ENCODE measurements at places on chromosomes 11 and 22.

DNA sequence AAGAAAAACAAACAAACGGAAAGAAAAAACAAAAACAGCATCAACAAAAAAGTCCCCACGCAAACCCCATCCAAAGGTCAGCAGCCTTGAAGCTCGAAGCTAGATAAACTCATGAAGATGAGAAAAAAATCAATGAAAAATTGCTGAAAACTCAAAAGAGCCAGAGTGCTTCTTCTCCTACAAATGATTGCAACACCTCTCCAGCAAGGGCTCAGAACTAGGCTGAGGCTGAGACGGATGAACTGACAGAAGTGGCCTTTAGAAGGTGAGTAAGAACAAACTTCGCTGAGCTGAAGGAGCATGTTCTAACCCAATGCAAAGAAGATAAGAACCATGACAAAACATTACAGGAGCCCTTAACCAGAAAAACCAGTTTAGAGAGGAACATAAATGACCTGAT lies 18.4 kb upstream of the FTH1 start:
- no peak for DNase-seq

DNA sequence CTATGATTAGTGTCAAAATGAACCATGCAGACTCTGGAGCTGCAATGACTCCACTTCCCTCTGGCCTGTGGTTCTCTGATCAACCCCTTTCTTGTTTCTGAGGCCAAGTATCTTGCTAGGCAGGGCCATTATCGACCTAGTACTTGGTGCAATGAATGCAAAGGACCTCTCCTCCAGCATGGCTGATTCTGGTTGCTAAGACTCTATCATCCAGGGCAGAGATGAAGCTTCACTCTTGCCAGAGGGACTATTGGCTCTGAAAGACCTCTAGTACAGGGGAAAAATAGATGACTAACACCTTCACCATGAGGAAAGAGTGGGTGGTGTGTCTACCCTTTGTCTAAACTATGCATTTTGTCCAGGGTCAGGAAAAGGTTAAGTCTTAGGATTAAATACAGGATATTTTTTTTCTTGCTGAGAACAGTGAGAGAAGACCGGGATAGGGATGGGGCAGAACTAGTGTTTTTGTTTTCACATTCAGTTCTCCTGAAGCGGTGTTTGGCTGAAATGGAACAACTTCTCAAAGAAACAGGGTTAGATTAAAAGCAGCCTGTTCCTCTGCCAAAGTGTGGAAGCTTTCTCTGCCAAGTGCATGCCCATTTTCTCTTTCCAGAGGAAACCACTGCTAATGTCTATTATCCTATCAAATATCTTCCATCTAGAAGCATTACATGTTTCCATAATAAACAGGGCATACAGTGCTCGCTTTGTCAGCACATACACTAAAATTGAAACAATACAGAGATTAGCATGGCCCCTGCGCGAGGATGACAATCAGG lies 5.0 kb upstream of the MTFP1 start:
- DNase-seq, result no peak

DNA sequence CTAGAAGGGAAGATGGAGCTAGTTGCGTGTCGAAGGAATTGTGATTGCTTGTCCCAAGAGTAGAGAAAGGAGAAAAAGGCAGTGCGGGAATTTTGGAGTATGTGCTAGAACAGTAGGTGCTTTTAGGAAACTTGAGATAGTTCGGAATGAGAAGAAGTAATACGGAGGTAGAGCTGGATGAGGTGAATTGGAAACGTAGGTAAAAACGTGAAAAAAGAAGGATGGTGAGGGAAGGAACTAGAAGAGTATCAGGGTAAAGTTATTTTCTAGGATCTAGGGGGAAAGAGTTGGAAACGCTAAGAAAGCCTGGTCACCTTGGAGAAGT lies 1.4 kb downstream of the CEP57 start:
- no peak for DNase-seq

DNA sequence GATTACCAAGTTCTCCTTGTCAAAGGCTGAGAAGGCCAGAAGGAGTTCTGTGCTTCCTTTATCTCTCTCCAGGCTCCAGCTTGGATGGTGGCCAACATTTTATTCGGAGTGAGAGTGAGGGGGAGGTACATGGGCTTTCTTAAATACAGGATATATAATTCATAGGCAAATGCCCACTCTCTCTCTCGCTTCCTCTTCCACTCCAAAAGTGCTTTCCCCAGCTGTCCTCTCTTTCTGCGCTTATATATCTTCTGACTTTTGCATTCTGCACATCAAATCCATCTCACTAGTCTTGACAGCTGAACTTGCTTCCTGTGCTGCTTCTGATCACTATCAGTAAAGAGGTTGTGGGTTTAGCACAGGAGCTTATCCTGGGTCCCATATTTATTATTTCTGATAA lies 125.4 kb upstream of the ARHGAP20 start:
- DNase-seq, result no peak

Measured in SIG-M5 (cell line).